ENCODE measurements at places on chromosomes 4 and X.

GRCh38 chrX:150483356-150483985 is 85.0 kb upstream of the MTM1 start:
- H3K4me3 ChIP-seq = no peak overlapping the region
- no peak overlapping the region for H3K27ac ChIP-seq
- H3K36me3 ChIP-seq = no peaks in the 10 kb centered on the region

GRCh38 chr4:83071116-83071515 is 36.1 kb downstream of the COPS4 start:
- no peak overlapping the region for H3K4me3 ChIP-seq
- H3K4me1 ChIP-seq = no peaks in the 10 kb centered on the region
- peaks cover 6% of the 10 kb centered on the region for H3K36me3 ChIP-seq
- no peak overlapping the region for H3K27ac ChIP-seq
- no peaks in the 10 kb centered on the region for H3K27me3 ChIP-seq
- no peak for DNase-seq

GRCh38 chr4:1480720-1481119 is 74.5 kb upstream of the NKX1-1 start:
- no peaks in the 10 kb centered on the region for H3K27me3 ChIP-seq
- H3K36me3 ChIP-seq = no peaks in the 10 kb centered on the region
- no peak for DNase-seq
- no peaks in the 10 kb centered on the region for H3K4me1 ChIP-seq
- H3K4me3 ChIP-seq = no peak overlapping the region
- no peak overlapping the region for H3K27ac ChIP-seq

DNA sequence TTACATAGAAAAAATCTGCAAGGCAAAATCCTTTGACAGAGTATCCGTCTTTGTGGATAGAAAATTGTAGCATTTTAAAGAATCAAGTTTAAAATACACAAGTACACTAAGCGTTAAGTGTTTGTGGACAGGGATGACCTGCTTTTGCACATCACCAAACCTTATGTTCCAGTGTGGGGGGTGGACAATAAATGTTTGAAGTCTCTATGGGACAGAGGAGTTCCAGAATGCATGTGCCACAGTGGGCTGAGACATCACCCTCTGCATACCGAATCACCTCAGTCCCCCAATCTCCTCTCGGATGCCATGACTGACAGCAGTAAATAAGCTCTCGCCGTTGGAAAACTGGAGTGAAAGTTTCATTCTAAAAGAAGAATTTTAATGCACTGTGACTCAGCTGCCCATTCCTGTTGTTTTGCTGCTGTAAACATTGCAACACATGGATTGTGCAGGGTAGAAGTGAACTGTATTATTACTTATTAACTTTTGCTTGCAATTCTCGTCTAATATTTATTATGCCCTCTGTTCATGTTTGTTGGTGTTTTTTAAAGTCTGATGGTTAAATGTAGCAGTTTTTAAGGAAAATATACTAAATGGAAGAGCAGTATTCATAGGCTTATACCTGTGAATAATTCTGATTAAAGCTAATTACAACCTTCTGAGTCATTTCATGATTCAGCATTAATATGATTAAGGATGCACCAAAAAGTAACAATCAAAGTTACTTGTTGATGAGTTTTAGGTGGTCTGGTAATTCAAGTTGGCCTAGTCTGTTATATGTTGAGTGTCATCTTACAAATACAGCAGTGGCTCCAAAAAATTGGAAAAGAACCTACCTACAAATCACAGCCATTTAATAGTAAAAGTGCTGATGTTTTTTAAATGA is 24.0 kb downstream of the CDKN2AIP start:
- H3K4me3 ChIP-seq = no peak overlapping the region
- no peaks in the 10 kb centered on the region for H3K36me3 ChIP-seq
- peaks cover 4% of the 10 kb centered on the region for H3K4me1 ChIP-seq
